ENCODE measurements at places on chromosomes 2 and 18.

DNA sequence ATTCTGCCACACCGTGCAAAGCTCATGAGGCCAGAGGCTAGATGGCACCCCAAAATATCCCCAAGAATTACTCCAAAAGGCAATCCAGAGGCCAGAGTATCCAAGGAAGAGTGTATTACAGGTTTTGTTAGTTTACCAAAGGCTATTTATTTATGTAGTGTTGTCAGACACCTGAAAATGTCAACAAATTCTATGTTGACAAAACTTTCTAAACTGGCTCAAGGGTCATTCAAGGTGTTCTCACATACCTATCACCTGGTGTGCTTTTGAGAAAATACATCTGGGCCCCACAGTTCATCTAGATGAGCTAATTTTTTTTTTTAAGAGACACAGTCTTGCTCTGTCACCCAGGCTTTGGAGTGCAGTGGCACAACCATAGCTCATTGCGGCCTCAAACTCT is 12.4 kb upstream of the DTNB start:
- no peak for DNase-seq

GRCh38 chr2:201180010-201180409 is 2.9 kb upstream of the CASP10 start:
- DNase-seq, result peak; percentile 42

DNA sequence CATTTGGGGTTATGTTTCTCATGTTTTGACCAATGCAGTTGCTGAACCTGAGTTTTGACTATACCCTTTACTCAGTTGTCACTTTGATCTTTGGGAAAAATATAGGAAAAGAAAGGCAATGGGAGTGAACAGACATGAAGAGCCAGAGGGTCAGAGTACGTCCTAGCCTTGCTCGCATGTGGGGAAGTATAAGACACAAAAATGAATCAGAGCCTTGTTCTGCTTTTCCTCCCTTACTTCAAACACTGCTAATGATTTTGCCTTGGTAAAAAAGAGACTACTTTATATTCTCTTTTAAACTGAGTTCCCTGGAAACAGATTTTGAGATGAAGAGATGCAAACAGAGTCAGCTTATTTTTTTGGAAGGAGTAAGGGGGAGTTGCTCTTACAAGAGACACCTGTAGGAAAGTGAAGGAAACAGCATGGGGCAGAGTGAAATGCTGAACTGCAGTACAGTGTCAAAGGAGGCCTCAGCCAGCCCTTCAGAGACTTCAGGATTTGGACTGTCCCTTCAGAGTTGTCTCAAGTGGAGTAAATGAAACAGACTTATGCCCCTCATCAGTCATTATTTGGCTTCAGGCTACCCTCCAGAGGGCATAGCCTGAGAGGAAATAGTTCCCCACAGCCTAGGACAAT is 11.1 kb upstream of the FAP start:
- no peak for DNase-seq

GRCh38 chr2:88690591-88691338 is 708 bp upstream of the RPIA start:
- DNase-seq, result peak; percentile 61

GRCh38 chr2:43109261-43109743 is 117.1 kb downstream of the ZFP36L2 start:
- peak; percentile 62 for DNase-seq

GRCh38 chr2:145715601-145716000 is 1195.7 kb upstream of the ZEB2 start:
- DNase-seq, result no peak

- no peak for DNase-seq
These were observed 100.3 kb downstream of the IRS1 start for GRCh38 chr2:226699321-226699720.

DNA sequence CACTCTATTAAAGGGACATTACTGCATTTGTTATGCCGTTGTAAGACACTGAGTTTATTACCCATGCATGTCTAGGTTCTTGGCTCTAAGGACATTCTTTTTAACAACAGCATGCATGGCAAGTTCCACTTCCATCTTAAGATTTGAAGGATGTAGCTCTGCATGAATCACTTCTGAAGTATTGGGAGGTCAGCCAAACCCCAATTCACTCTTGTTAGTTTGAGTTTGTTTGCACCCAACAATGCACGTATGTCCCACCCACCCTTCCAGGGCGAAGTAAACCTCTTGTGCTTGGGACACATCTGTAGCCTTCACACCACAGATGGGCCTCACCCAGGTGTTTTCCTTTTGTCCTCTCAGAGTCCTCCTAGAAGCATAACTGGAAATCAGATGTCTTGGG is 5.6 kb upstream of the LAMA3 start:
- DNase-seq, result no peak

DNA sequence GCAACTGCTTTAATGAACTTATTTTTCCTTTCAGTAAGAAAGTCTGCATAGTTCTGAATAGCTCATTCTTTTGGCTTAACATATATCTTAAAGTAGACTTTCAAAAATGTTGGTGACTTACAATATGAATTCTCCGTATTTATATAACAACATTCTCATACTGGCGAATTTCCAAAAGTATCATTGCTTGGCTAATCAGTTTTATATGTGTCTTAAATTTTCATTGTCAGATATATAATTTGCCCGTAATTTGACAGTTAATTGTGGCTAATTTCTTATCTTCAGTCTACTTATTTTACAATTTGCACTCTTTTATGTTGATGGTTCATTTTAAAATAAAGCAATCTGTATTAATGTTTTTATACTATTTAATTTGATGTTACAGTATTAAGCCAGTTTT is 144.9 kb downstream of the ATP9B start:
- no peak for DNase-seq

GRCh38 chr2:224995419-224995818 is 46.8 kb downstream of the DOCK10 start:
- no peak for DNase-seq

DNA sequence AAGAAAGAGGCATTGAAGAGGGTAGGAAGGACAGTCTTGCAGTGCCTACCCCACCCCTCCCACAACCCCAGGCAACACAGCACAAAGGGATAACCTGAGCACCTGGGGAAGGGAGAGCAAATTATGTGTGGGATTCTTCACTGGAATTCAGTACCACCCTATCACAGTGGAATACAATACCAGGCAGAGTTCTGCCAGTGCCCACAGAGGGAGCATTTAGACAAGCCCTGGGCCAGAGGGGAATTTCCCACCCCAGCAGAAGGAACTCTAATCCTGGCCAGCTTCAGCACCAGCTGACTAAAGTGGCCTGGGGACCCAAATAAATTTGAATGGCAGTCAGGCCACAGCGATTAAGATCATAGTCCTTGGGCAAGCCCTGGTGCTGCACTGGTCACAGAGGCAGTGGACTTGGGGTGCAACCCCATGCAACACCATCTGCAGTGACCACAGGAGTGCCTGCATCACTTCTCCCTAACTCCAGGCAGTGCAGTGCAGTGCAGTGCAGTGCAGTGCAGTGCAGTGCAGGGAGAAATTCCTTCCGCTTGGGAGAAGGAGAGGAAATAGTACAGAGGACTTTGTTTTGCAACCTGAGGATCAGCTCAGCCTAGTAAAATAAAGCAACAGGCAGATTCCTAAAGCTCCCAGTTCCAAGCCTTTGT is 147.8 kb upstream of the SRD5A2 start:
- no peak for DNase-seq

DNA sequence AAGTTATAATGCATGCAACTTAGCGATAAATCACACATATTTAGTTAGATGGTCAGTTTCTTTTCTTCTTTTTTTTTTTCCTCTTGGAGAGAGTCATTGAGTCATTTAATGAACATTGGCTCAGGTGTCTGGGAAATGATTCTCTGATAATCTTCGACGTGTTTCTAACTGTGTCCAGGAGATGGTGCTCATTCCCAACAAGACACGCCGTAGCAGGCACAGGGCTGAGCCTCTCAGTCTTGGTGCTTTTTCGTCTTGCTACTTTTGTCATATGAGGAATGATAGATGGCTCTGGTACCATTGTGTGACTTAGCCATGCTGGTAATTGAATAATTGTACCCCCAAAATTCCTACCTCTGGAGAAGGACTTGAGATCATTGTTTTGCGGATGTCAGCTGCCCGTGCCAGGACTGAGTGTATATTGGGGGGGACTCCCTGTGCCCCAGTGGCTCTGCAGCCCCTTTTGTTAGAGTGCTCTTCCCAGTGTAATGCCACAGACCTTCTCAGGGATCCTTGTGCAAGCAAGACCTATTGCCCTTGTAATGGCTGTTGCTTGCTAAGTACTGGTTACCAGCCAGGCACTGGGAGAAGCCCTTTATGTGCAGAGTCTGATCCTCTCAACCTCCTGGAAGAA is 107.6 kb upstream of the CYRIA start:
- DNase-seq, result peak; percentile 79

GRCh38 chr2:203728321-203728720 is 21.9 kb downstream of the CD28 start:
- DNase-seq, result no peak

DNA sequence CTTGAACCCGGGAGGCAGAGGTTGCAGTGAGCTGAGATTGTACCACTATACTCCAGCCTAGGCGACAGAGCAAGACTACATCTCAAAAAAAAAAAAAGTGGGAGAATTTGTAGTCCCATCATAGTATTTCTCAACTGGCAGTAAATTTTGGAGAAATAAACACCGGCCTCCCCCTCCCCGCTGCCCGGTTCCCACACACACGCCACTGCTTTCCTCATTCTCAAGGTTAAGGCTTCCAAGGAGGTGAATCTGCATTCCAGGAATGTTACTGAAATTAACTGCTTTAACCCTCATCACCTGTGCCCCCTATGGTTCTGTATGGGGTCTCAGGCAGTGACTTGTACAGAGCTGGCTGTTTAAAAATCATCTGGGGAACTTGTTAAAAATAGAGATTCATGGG is 49.9 kb downstream of the MRPL35 start:
- no peak for DNase-seq

DNA sequence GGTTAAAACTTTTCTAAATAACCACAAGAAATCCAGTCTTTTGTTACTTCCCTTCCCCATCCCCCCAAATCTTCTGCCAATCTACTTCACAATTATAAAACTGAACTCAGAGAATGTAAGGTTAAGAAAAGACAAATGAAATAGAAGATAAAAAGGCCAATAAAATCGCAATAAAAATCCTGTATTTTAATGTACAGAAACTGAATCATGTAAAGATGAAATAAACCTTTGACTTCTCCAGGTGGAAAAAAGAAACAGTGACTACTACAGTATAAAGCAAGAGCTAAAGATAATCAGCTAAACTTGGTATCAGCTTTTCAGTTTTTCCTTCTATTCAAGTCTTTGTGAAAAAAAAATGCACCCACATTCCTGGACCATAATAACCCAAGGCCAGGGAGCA is 1.7 kb downstream of the SYT4 start:
- DNase-seq, result no peak

DNA sequence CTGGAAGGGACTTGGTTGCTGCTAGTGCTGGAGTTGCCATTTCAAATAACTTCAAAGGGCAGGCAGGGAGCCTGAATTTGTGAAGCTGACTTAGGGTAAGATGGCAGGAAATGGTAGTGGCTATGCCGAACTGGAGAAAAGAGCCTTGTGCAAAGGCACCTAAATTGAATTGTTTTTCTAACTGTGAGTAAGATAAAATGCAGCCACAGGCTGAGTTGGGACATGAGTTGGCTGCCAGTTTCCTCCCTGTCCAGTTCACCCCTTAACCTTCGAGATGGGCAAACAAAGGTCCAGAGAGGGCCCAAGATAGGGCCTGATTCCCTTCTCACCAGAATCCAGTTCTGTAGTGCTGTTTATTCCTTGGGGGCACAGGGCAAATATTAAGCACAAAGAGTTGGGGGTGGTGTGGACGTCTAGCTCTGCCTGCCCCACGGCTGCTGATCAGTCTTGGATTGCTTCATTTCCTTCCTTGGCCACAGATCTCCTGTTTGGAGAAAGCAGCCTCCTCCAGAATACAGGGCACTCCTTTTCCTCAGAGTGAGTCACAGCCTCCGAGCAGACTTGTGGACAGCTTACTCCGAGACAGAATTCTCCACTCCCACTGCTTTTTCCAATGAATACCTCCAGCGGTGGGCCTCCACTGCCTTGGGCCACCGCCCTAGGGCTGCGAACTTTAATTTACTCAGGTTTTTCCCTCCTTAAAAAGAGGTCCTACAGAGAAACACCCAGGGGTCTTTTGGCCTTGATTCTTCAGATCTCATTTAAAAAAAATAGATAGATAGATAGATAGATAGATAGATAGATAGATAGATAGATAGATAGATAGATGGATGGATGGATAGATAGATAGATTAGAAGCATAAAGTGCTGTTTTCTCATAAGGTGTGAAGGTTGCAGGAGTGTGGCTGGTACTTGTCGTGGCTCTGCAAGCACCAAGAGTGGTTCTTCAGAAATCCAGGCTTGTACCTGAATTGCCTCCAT is 18.4 kb upstream of the SLC20A1 start:
- peak; percentile 74 for DNase-seq

DNA sequence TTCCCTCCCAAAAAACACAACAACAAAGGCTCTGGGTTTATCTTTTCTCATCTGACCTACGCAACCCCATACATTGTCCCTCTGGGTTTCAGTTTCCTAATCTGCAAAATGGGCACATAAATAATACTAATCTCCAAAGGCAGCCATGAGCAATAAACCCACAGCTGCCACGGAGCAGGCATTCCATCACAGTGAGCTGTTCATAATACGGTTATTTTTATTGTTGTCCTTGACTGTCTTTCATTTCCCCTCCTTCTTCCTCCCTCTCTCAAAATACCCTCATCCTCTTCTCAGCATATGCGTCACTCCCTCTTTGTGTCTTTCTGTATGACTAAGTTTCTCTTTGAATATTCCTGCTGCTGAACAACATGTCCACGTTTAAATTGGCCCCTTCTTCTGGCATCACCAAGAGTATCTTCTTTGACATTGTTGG is 129.8 kb upstream of the CAB39 start:
- no peak for DNase-seq

DNA sequence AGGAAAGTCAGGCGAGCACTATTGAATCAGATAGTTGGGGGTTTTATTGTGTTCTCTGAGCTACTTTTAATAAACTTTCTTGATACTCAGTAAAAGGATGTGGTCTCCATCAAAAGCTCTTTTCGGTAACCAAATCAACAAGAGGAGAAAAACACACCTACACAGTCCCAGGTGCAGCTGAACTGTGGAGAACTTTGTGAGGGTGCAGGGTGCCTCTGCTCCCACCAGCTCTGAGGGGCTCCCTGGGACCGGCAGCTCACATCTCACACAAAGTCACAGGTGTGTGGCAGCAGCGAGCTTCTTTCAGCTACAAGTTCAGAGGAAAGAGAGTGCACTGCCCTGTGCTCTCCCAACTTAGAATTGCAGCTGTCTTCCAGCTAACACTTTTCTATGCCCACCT is 650.4 kb downstream of the RNF144A start:
- no peak for DNase-seq

DNA sequence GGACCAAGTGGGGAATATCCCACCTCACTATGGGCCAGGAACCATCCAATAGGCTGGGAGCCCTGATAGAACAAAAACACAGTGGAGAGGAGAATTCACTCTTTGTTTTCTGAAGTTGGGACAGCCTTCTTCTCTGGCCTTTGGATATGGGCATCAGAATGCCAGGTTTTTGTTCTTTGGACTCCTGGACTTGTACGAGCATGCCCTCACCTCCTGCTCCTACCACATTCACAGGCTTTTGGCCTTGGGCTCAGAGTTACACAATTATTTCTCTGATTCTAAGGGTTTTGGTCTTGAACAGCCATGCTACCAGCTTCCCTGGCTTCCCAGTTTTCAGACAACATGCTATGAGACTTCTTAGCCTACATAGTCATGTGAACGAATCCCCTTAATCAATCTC is 732.9 kb upstream of the VRK2 start:
- no peak for DNase-seq

Measured in hematopoietic multipotent progenitor cell treated with erythropoietin and hydrocortisone succinate and interleukin-3 and kit ligand, for 4 days (in vitro differentiated cells).